Left ventricle myocardium superior (tissue), 1 donor: ENCODE measurements at places on chromosomes 4 and X.
A peak's percentile ranks its signal among the peaks of the same experiment; 100 is the strongest.

DNA sequence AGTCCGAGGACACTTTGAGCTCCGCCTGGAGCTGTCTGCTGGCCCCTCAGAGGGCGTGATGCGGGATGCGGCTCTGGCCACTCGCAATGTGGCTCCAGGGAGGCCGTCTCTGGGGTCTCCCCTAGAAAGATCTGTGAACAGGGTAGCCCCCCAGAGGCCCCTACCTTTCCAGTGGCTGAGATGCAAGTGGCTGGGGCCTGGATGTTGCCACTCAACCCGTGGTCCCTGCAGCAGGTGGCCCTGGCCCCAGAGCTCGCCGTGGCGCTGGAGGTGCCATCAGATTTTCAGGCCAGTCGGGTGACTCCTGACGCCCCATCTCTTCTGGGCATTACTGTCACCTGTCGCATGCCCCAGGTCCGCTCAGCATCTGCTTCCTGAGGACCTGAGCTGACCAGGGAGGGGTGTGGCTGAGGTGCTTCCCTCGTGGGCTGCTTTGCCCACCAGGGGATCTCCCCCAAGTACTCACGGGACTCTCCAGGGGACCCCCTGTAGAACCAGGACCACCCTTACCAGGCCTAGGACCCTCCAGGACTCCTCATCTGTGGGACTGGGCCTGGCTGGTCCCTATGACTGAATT lies 102.1 kb upstream of the LRPAP1 start:
- no peak for DNase-seq

DNA sequence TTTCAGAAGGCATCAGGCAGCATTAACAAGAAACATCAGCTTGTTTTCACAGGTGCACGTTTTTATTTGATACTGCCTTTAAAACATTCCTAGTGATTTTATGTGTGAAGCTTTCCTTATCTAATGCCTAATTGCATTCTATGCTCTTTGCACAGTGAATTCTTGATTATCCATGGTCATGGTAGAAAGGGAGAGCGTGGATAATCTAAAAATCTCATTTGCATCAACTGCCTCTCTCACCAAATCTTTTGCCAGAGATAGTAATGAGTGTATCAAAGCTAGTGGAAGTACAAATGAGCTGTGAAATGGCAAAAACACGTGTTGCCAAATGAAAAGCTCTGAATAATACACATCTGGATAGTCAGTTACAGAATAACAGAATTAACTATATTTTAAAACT lies 170.5 kb downstream of the NAA11 start:
- DNase-seq = no peak

DNA sequence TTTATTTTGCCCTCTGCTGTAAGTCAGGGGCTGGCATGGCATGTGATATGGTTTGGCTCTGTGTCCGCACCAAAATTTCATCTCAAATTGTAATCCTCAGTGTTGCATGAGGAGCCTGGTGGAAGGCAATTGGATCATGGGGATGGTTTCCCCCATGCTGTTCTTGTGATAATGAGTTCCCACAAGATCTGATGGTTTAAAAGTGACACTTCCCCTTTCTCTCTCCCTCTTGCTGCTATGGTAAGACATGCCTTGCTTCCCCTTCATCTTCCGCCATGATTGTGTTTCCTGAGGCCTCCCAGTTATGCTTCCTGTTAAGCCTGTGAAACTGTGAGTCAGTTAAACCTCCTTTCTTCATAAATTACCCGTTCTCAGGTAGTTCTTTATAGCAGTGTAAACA lies 72.0 kb upstream of the MSX1 start:
- no peak for DNase-seq

GRCh38 chr4:118221227-118221800 lies 131.5 kb downstream of the PRSS12 start:
- no peak for DNase-seq

DNA sequence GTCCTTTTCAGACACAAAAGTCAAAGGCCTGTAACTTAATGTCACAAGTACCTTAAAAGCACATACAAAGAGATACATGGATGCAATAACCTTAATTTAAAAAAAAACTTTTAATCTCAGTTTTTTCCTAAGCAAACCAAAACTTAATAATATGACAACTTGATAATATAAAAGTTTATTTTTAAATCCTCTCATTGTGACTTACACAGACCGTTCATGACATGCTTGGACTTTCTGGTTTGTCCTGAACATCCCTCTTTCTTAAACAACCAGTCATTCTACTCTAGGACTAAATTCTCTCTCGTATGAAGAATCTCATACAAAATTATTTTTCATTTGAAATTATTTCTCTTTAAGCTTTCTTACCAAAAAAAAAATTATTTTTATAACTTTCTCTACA lies 43.1 kb upstream of the CYP2U1 start:
- no peak for DNase-seq

GRCh38 chr4:110049951-110050925 lies 137.6 kb downstream of the EGF start:
- DNase-seq = no peak

- no peak for DNase-seq
These were observed 56.3 kb upstream of the DCTD start for GRCh38 chr4:182973511-182973911.

- DNase-seq = peak; percentile 89
These were observed at the start of gene MAP9 for GRCh38 chr4:155376387-155377268. TSS of gene MAP9 (minus strand) at chr4:155376965. CDS start at chr4:155375850, 1,115 bp downstream.

GRCh38 chrX:130110379-130111219 lies at the start of gene ELF4:
TSS of gene ELF4 (minus strand) at chrX:130110497. CDS start at chrX:130081330, 29,167 bp downstream.
- DNase-seq = peak; percentile 59

- DNase-seq = no peak
These were observed 12.7 kb downstream of the ACOX3 start for GRCh38 chr4:8427761-8428287.

- DNase-seq = no peak
These were observed 3.8 kb upstream of the AMMECR1 start for GRCh38 chrX:110321670-110322069.
